Activated naive CD4-positive, alpha-beta T cell (primary cell): ENCODE measurements at places on chromosomes 11 and 22.

DNA sequence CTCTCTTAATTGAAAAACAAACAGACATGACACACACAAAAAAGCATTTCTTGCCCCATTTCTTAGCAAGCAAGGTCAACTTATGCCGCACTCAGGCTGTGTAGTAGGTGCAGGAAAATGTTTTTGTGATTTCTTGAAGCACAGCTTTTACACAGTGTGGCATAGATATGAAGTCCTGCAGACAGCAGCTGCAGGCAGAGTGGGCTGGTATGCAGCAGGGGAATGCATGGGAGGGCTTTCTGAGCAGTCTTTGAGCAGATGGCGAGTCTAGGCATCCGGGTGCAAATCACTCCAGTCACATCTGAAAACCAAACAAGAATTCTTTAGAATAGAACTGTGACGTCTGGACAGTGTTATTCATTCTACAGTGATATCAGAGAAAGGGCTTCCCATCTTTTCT is 87.5 kb downstream of the BLID start:
- no peak for DNase-seq

DNA sequence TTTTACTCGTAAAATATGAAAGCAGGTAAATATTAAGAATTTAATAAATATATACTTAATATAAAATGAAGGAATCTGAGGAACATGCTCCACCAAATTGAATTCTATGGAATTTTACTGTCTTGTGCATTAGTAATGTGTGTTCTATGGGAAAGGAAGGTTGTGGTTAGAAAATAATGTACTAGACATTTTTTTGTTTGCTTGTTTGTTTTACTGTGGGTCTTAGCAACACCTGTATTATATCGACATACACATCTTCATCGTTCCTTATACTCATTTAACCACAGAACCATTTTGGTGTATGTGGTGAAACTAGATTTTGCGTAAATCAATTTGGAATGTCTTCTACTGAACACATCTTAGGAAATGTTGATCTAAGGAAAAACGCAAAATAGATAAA is 114.1 kb upstream of the MTMR2 start:
- DNase-seq = no peak

DNA sequence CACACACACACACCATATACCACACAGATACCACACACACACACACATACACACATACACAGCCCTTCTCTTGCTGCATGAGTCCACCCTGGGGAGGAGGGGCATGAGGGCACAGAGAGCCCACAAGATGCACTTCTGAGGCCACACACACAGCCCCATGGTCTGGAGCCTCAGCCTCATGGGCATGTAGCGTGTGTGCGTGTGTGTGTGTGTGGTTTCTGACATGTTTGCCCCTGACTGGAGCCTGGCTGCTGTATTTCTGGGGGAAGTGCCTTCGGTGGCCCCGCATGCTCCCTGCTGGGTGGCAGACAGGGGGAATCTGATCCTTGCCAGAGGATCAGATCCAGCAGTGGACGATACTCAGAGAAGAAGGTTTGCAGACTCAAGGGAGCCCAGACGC is 97.0 kb upstream of the PRR5 start:
- DNase-seq = no peak

DNA sequence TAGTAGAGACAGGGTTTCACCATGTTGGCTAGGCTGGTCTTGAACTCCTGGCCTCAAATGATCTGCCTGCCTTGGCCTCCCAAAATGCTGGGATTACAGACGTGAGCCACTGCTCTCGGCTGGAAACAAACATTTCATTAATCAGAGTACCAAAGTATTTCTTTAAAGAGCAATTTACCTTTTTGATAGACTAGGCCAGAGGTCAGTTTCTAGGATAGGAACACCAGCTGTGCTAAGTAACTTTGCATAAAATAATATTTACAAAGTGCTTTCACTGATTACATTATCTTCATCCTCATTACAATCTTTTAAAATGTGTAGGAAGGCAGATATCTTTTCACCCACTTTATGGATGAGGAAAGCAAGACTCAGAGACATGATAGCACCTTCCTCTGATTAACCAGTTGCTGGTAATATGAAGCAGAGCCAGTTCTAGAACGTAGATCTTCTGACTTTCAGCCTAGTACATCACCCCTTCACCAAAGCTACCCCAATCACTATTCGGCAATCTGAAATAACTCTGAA is 355.2 kb downstream of the SOX6 start:
- DNase-seq = no peak

DNA sequence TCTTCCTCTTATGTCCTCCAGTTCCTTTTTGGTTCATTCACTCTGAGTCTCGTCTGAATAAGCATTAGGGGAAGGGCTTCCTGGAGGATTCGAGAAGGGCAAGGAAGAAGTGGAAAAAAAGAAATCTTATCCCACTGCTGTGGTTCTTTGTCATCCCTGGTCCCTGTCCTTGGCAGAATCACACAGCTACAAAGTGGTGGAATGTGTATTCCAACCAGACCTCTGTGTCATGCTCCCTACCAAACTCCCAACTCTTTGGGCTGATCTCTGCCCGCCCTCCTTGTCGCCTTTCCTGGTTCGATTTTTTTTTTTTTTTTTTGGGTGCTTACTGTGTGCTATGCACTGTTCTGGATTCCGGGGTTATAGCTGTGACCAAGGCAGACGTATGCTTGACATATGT is 61.0 kb downstream of the TEAD1 start:
- no peak for DNase-seq

- no peak for DNase-seq
These were observed 29.0 kb downstream of the MACROD1 start for GRCh38 chr11:64136765-64137441.

- DNase-seq = no peak
These were observed 14.6 kb downstream of the KCNJ1 start for GRCh38 chr11:128852327-128853023.

DNA sequence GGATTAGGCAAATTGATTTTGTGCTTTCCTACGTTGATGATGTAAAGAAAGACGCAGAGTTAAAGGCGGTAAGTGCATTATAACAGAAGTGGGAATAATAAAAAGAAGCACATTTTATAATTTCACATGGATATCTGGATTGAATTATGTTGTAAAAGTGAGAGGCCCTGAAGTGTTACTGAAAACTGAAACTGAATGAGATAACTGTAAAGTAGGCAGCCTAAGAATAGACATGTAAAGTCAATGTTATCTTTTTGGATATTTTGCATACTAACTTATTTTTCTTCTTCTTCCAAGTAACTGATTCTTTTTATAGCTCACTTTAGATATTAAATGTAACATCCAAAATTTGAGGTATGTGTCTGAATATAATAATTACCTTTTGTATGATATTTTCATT is 28.3 kb downstream of the ANO5 start:
- no peak for DNase-seq

GRCh38 chr11:71311176-71311925 is 59.0 kb upstream of the SHANK2 start:
- DNase-seq = no peak

GRCh38 chr11:94897330-94897768 is 76.0 kb downstream of the CWC15 start:
- DNase-seq = no peak

GRCh38 chr11:4589017-4589416 is 4.8 kb upstream of the OR52I1 start:
- DNase-seq = no peak

DNA sequence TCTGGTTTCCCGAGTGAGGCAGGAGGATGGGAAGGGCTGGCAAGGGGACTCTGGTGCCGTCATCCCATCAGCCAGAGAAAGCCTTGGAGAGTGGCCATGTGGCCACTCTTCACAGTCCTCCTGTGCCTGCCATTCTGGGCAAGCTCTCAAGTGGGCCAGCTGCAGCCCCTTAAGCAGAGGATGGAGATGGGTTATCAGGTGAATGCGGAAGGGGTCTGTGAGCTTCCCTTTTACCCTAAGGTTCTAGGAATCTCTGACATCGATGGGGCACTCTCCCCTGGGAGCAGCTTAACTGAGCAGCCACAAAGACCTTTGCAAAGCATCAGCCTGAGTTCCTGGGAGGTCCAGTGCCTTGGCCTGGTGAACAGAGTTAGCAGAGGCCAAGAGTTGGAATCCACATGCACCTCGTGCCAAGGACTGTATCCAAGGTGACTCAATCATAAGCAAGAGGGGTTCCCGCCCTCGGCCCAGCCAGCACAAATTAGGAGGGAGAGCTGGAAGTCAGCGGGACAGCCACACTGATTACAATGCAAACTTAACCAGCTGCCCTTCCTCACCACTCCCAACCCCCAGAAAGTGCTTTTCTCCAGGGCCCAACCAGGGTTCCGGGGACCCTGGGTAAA is 193.6 kb downstream of the BUD13 start:
- no peak for DNase-seq
